Amniotic epithelial cell (primary cell): ENCODE measurements at places on chromosomes 3 and 15.

DNA sequence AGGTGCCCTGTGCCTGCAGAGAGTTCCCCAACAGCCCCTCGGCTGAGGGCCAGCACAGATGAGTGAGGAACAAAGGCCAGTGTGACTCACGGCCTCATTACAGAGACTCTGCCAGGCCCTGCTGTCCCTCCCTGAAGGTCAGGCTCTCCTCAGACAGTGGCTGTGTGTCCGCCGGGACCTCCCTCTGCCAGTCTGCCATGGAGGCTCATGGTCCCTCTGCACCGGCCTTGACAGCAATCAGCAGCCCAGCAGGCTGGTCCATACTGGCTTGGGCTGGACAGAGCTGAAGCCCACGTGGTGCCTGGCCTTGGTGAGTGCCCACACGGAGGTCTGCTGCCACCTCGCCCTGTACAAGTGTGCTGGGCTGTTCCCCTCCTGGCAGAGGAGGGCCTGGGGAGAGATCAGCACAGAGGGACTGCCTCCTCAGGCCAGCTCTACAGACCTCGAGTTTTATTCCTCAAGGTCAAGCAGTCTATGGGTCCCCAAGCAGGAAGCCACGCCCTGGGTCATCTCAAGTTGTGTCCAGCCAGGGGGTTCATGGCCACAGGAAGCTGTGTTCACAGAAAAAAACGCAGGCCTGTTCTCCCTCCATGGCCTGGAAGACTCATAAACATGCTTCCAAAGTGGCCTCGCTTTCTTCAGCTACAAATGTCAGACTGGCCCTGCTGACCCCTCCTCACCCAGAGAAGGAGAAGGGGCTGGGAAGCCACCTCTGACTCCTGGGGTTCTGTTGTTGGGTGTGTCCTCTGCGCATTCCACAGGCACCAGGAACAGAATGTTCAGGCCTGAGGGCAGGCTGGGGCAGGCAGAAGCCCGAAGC, 27.0 kb downstream of the SLC41A3 start:
- no peak for DNase-seq

- no peak for DNase-seq
Observed at GRCh38 chr15:65881766-65882434, 12.6 kb downstream of the RAB11A start.

GRCh38 chr3:170762064-170762463, 107.9 kb downstream of the RPL22L1 start:
- DNase-seq, result no peak

- DNase-seq, result peak; percentile 64
Observed at GRCh38 chr15:55858661-55859060, 115.7 kb upstream of the PRTG start.

- DNase-seq, result no peak
Observed at GRCh38 chr3:136249091-136249490, 1.0 kb upstream of the PCCB start.

- DNase-seq, result no peak
Observed at GRCh38 chr3:69499422-69499821, 113.5 kb upstream of the FRMD4B start.
